Renal pelvis (tissue), 12 donors: ENCODE measurements at places on chromosomes 16 and 17. TPM values are rescaled to one million over a fixed set of nuclear protein-coding genes. Genes with fewer than 3 reads are reported as not detected.

The SLC22A31 gene
- polyA plus RNA-seq = 0.63 TPM

The KRTAP4-1 gene
- polyA plus RNA-seq = not detected

The LGALS9C gene
- polyA plus RNA-seq = not detected

The NRN1L gene
- polyA plus RNA-seq = 1.8 TPM

GRCh38 chr17:7997186-7997585 is 5.2 kb upstream of the GUCY2D start:
- DNase-seq = no peak

DNA sequence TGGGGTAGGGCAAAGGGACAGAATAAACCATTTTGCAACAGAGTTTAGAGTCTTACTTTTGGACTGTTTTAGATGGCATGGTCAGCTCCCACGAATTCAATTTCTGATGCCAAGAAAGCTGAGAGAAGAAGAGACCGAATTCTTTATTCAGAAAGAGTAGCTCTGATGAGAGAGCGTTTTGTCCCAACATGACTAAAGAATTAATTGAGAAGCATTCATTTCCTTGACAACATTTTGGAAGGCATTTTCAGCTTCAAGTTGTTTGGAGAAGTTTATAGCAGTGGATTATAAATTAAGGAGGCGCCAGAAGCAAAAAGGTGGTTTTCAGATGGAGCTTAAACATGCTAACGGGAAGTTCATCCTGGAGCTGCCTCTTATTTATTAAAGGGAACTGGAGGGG is 12.2 kb downstream of the GAN start:
- no peak for DNase-seq

GRCh38 chr17:8068736-8069586 is 18.6 kb downstream of the ALOX12B start:
- DNase-seq = no peak
